Mucosa of descending colon (tissue), 3 donors: ENCODE measurements at places on chromosomes 11 and 22. TPM values are rescaled to one million over a fixed set of nuclear protein-coding genes. Genes with fewer than 3 reads are reported as not detected.

The PKP3 gene
- total RNA-seq, result 174 TPM

The TRIM21 gene
- 29.2 TPM for total RNA-seq

The MRGPRG gene
- total RNA-seq, result not detected

The SLC3A2 gene
- total RNA-seq, result 116 TPM

The C22orf31 gene
- 0.41 TPM for total RNA-seq

The APOA5 gene
- not detected for total RNA-seq

The PANX3 gene
- not detected for total RNA-seq

The MS4A12 gene
- 1,262 TPM for total RNA-seq

The C22orf42 gene
- not detected for total RNA-seq

The DDI1 gene
- total RNA-seq, result not detected

The SERHL2 gene
- 0.52 TPM for total RNA-seq

The EIF4G2 gene
- total RNA-seq, result 776 TPM

The MYEOV gene
- total RNA-seq, result 6.2 TPM

The SLC29A2 gene
- total RNA-seq, result 10.3 TPM

The GDPD4 gene
- total RNA-seq, result not detected

The CARD10 gene
- total RNA-seq, result 43.3 TPM

The GLB1L2 gene
- 26.9 TPM for total RNA-seq

The APOL5 gene
- not detected for total RNA-seq

The PAMR1 gene
- 1.7 TPM for total RNA-seq

The AMPD3 gene
- total RNA-seq, result 10.6 TPM

The ART1 gene
- total RNA-seq, result 1.8 TPM

The SCGB1C1 gene
- total RNA-seq, result not detected

The GGT1 gene
- 124 TPM for total RNA-seq

The KCTD14 gene
- total RNA-seq, result 9.9 TPM

The CRYBB2 gene
- total RNA-seq, result not detected

The MLC1 gene
- total RNA-seq, result 0.16 TPM

The GRM5 gene
- total RNA-seq, result not detected

The CNGA4 gene
- total RNA-seq, result 0.20 TPM

The POLA2 gene
- 11.4 TPM for total RNA-seq

The NXPE4 gene
- total RNA-seq, result 183 TPM

The P2RY6 gene
- total RNA-seq, result 2.8 TPM

The MS4A7 gene
- 9.3 TPM for total RNA-seq

The AAMDC gene
- 27.9 TPM for total RNA-seq

The SAA4 gene
- not detected for total RNA-seq

The UVRAG gene
- 16.9 TPM for total RNA-seq

The PARVG gene
- 5.8 TPM for total RNA-seq

The AGBL2 gene
- 3.1 TPM for total RNA-seq

The SMC1B gene
- not detected for total RNA-seq

The TMPRSS6 gene
- not detected for total RNA-seq
